ENCODE measurements at places on chromosomes 7 and 10.

DNA sequence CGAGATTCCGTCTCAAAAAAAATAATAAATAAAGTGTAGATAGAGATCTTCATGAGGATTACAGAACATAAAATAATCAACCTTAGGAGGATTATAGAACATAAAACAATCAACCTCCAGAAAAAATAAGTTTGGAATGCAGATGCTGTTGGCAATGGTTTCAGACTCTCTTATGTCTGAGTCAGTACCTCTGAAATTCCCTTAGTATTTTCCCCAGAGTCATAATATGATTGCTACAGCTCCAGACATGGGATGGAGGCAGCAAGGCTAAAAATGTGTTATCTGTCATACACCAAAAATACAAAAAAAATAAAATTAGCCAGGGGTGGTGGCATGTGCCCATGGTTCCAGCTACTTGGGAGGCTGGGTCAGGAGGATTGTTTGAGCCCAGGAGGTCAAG is 22.2 kb downstream of the CADPS2 start:
- DNase-seq, result no peak

DNA sequence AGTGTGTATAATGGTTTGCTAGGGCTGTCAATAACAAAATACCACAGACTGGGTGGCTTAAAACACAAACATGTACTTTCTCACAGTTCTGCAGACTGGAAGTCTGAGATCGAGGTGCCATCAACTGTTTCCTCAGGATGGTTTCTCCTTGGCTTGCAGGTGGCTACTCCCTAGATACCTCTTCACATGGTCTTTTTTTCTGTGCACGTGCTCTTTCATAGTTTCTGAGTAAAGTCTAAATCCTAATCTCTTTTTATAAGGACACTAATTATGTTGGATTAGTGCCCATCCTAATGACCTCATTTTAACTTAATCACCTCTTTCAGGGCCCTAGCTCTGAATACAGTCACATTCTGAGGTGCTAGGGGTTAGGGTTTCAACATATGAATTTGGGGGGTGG is 65.9 kb downstream of the AMPH start:
- no peak for DNase-seq

GRCh38 chr7:16365952-16366351 is 55.4 kb downstream of the CRPPA start:
- DNase-seq, result no peak

DNA sequence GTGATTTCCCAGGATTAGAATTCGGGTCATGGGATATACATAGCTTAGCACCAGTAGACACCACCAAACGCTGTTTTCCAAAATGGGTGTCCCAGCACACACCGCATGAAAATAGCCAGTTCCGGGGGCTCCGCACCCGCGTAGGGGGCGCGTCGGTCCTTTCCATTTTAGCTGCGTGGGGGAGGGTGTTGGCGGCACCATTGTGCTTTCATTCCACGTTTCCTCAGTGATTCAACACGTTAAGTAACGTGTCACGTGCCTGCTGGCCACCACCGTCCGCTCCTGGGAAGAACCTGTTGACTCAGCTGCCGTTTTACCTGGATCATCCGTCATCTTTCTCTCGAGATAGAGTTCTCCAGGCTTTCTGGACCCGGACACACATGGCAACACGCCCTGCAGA is 25.6 kb upstream of the ADGRA1 start:
- no peak for DNase-seq

- no peak for DNase-seq
These were observed 244.3 kb downstream of the MTERF1 start for GRCh38 chr7:91636129-91636724.
